ENCODE measurements at places on chromosomes 11 and 22.

GRCh38 chr22:50243685-50244419, 971 bp downstream of the TUBGCP6 start:
- DNase-seq, result no peak

DNA sequence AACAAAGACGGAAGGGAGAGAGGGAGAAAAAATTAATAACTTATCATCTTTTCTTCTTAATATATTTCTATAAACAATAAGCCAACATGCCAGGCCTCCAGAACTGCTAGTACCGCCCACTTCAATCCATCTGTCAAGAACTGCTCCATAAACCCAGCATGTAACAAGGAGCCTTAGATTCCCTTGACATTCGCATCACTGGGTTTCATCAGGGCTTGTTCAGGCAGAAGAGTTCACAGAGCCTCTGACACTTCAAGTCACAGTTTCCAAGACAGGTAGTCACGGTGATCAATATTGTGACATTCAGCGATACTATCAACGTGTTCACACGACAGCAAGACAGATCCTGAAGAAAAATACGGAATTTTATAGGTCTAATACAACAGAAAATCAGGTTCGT, 61.7 kb downstream of the LARGE2 start:
- no peak for DNase-seq

DNA sequence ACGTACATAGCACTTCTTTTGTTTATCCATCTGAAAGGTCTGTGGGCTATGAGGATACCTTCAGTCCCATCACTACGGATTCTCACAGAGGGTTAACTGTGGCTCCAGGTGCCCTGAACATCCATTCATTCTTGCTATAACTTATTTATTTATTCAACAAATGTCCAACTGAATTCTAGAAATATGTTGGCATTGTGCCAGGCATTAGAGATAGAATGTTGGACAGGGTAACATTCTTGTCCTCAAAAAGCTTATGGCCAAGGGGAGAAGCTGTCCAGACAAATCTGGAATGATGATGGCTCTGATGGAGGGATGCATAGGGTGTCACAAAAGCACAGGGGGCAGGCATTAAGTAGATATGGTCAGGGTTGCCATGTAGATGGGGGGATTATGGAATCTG, 8.4 kb downstream of the OLFML1 start:
- no peak for DNase-seq

- DNase-seq, result no peak
Observed at GRCh38 chr11:69686452-69686851, 11.3 kb upstream of the LTO1 start.

- no peak for DNase-seq
Observed at GRCh38 chr11:93653571-93653970, 7.9 kb upstream of the CEP295 start.

All from amygdala (tissue), 56 donors.